Panc1 (cell line): ENCODE measurements at places on chromosomes 2 and 18.

DNA sequence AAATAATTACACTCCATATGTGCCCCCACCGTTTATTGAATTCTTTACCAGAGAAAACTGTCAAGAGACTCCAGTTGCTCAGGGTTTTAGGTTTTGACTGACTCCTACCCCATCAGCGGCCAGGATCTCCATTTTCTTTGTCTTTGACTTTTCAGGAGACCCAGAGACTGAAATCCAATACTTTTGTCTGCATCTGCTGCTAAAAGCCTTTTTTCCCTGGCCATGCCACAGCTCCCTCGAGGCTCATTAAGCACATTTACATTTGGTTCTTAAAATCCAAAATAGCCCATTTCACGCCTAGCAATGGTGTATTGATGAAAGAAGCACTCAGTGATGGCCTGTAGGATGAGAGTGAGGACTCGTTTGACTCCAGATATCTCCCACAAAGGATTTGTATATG, 332.6 kb upstream of the ACVR2A start:
- DNase-seq: no peak

- peak; percentile 46 for DNase-seq
Measured at GRCh38 chr2:73859721-73860586, 31.2 kb downstream of the STAMBP start.

DNA sequence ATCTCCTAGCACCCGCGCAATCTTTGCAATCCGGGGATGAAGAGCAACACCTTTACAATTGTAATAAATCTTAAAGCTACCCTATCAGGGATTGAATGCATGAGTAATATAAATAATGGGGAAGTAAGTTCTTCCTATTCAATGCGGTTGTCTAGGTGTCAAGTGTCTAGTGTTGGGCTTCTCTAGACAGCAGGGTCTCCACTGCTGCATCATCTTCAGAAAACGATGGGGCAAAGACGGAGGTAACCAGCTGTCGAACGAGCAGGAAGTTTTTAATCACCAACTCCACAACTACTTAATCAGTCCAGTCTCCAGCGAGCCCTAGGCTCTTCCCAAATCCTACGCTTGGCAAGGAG, 573 bp downstream of the STAM2 start:
- DNase-seq: no peak

DNA sequence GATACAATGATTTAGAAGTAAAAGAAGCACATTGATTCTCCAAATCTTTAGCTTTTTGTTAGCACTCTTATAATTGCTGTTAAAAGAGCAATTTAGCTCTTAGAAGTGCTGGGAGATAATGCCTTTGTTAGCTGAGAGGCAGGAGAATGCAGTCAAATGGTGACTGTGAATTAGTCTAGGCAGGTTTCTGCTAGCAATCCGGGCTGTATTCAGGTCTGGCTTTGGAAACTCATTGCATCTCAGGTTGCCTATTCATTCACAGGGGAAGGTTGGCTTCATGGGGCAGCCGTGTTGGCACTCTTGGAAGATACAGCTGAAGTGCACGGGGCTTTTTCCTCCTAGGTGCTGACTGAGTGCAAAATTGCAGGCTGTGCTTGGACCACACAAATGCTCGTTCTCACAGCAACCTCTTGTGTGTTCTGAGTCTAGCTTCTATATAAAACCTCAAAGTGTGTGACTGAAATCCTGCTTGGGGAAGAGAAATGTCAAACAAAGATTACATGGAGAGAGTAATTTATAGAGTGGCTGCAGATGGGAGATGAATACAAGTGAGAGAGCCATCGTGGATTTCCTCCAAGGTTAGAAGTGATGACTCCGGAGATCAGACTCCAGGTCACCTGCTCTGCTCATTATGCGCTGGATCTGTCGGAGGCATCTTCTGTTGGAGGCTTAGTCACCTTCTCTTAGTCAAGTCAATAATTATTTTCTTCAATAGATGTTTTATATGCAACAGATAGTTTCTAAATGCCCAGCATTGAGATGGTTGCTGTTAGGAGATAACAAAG, 167.8 kb downstream of the PMAIP1 start:
- no peak for DNase-seq

- DNase-seq: no peak
Measured at GRCh38 chr2:11437602-11438001, 28.4 kb downstream of the E2F6 start.

DNA sequence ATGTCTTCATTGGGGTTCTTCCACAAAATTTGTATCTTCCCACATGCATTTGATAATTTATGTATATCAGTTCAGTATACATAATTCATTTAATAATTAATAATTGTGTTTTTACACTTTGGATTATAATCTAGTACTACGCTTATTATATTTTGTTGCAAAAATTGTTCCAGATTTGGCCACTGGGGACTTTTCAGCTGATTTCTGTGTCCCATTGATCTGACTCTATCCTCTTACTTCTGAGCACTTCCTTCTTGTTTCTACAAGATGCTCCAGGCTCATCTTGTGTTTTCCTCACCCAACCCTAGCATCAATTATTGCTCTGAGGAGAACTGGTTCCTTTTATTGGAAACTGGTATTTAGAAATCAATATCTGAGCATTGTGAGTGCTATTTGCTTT, 215.3 kb upstream of the CDH19 start:
- no peak for DNase-seq

DNA sequence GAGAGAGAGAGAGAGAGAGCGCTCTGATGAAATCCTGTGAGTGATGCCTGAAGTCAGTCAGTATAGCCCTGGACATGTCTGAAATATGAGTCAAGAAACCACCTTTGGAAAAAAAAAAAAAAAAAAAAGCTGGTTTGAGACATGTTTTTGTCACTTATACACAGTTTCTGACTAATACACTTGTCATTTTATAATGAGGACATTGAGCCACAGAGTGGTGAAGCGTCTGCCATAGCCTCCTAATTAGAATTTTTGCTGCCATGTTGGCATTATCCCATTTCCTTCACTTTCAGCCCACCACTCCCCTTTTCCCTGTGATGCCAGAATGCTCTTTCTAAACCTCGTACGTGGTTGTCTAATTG, 15.7 kb upstream of the MYO3B start:
- DNase-seq: no peak

DNA sequence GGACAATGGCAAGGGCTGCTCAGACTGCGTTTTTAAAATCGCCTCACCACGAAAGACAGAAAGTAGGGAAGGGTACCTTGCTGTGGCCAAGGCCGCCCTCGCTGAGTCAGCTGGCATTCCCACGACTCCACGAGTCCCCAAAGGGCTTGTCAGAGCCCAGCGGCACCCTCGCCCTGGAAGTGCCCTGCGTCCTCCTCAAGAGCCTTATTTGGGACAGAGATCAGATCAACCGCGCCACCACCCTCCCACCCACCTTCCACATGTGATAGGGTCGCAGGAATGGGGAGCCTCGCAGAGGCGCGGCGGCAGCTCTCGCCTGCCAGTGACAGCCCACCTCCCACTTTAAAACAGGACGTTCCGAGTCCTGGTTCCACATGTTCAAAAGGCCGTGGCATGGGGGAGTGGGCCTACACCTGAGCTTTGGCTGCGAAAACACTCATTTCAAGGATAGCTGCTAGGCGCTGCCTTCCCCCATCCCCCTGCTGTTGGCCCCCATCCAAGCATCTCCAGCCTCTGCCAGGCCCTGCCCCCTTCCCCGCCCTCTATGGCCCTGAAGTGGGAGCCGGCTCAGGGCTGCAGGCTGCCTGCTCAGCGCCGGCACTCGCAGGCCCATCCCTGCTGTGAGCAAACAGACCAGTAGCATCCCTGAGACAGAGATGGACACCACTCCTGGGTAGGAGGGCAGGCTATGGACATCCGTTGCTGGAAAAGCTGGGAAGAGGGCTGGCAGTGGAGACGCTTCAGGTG, 38.1 kb upstream of the ARHGEF4 start:
- no peak for DNase-seq

GRCh38 chr18:3869848-3870247, 419.9 kb downstream of the TGIF1 start:
- peak; percentile 25 for DNase-seq

- no peak for DNase-seq
Measured at GRCh38 chr2:221262651-221263050, 309.5 kb downstream of the EPHA4 start.

- DNase-seq: no peak
Measured at GRCh38 chr18:49842656-49843055, 29.3 kb upstream of the ACAA2 start.

GRCh38 chr2:75287624-75288316, 88.5 kb upstream of the TACR1 start:
- DNase-seq: no peak

GRCh38 chr2:233441161-233442027, 87.1 kb downstream of the DGKD start:
- DNase-seq: no peak

GRCh38 chr2:221572821-221573429, 821 bp upstream of the EPHA4 start:
- no peak for DNase-seq

GRCh38 chr2:46548521-46549144, 69.3 kb downstream of the TMEM247 start:
- no peak for DNase-seq

GRCh38 chr2:236747426-236747825, 177.8 kb downstream of the ACKR3 start:
- no peak for DNase-seq

DNA sequence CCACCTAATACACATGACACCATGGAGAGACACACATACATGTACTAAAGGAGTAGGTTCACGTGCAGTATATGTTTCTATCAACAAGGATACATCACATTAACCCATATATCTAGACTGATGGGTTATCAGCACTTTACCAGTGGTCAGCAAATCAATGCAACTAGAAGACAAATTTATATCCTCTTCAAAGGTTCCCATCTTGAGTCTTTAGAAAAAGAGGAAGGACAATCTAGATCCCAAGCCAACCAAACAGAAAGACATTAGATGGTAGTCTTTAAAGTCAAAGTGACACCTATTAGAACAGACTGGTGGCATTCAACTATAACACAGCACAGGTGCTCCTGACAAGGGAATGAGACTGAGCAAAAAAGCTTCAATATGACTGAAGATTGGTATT, 13.8 kb upstream of the SERTAD2 start:
- DNase-seq: no peak

DNA sequence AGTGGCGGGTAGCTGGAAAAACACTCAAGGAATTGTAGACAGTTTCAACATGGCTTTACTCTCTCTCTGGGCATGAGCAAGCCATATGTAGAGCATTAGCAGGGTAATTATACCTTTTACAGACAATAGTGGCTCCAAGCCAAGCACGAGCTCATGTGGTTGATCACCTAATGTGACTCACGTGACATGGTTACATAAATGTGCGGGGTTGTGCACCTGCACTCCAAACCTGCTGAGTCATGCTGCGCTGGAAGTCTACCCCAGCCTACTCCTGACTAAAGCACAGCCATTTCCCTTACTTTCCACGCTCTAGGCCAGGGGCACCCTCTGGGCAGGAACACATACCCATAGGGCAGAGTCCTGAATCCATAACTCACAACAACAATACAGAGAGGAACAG, 232.8 kb downstream of the MBD5 start:
- DNase-seq: no peak

DNA sequence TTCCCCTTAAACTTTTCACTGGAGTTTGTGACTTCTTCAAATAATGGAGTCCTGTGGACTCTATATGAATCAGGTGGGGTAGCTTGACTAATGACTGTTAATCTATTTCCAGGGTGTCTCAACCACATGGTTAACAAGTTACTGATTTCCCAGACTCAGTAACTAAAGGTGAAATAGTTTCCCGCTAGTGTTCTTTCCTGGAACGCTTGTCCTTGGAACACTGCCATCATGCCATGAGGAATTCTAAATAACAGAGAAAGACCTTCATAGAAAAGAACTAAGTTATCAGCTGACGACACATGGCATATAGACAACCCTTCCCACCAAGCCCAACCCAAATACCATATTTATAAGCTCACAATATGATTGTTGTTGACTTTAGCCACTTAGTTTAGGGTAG, 1027.9 kb upstream of the FAM98A start:
- no peak for DNase-seq

DNA sequence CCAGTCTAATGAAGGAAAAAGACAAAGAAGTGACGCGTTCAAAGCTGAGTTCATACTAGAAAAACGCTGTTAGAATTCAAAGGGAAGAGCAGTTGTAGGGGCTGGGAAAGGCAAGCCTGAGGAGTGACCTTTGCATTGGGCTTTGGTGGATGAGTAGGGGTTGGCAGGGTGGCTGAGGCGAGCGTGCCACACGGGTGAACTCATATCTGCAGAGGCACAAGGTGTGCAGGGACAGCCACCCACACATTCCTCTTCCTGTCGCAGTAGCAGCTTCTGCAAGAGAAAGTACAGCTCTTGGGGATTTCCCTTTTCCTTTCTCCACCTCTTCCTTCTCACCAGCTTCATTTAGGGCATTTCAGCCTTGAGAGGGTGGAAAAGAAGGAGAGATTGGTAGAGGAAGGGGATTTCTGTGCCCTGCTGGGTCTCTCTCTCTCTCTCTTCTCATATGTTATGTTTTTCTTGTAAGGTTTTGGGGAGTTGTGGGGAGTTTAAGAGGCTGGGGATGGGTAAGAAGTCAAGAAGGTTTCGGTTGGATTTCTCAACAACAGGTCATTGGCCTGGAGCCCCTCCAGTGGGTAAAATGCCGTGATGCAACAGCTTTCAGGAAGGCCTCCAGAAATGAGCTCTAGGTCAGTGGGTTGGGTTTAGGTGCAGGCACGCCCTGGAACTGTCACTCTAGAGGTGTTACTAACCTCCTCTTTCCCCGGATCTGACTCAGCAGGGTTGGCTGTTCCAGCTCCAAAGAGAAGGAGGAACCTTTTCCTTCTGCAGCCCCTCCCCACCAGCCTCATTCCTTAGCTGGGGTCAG, 40.1 kb downstream of the ODC1 start:
- peak; percentile 90 for DNase-seq

DNA sequence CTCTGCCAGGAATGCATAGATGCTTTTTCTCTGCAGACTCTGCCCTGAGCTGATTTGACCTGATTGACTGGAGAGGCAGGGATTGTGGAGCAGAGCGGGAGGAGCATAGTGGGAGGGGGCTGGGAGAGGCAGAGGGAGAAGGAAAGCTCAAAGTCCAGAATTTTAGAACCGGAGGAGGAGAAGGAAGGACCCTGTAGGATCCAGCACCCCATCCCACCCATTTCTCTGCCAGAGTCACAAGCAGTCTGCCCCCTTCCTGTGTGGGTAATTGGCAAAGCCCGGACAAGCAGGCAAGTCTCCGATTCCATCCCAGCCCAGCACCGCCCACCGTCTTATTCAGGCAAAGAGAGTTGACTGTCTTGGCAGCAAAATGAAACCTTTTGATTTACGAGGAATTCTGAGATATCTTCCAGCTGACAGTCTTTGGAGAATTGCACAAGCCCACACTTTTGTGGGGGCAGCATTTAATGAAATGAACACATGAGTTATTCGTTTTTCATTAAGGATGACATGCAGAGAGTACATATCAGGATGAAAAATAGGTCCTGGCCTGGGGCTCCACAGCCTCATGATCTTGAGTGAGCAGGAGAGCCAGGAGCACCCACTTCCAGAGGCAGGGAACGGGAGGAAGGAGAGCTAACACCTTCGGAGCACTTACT, 103.1 kb downstream of the MCFD2 start:
- no peak for DNase-seq
